Karpas-422 (cell line): ENCODE measurements at places on chromosomes 7 and 10. TPM values are rescaled to one million over a fixed set of nuclear protein-coding genes. Genes with fewer than 3 reads are reported as not detected.
A peak's percentile ranks its signal among the peaks of the same experiment; 100 is the strongest.

- DNase-seq: no peak
These were observed 625.7 kb upstream of the KCND2 start for GRCh38 chr7:119647286-119647685.

DNA sequence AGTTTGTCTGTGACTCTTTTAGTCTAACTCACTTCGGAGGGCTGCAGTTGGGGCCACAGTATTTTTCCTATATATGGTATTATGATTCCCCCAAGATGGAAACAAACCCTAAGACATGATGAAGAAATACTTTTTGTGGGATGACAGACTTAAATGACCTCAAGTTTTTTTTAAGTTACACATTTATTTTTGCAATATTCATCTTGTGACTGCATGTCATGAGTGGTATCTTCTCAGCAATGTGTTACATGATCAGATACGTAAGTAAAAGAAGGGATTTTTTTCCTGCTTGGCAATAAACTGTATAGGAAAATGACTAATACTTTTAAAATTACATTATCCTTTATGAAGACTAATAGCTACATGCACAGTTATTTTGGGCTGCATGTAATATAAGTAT lies 57.8 kb downstream of the OR13A1 start:
- DNase-seq: no peak

DNA sequence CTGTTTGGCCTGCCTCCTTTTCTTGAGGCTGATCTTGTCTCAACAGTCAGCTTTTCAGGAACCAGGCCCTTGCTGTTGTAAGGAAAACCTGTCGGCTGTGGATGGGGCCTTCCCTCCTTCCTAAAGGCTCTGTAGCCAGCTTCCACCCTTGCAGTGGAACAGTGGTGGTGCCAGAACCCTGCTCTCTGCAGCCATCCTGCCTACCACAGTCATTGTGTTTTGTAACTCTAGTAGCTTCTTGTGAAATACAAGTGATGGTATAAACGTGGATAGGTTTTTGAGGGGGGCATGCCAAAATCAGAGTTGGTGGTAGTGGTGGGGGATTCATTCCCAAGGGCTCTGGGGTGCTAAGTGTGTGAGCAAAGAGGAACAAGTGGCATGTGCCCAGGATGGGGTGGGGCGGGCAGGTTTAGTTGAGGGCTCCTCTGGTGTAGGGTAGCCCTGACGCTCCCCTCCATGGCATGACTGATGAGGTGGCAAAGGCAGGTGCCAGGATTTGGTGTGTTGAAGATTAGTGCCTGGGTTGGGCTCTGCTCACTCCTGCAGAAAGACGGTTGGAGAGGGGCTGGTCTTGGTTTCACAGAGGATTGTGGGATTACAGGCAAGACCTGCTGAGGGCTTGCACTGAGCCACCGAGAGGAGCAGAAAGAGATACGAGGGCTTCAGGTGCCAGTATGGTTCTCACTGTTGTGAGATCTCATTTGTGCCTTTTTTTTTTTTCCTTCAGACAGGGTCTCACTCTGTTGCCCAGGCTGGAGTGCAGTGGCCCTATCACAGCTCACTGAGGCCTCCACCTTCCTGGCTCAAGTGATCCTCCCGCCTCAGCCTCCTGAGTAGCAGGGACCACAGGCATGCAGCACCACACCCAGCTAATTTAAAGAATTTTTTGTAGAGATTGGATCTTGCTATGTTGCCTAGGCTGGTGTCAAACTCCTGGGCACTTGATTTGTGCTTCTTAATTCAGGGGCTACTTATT lies 7.4 kb downstream of the TSPAN14 start:
- no peak for DNase-seq

DNA sequence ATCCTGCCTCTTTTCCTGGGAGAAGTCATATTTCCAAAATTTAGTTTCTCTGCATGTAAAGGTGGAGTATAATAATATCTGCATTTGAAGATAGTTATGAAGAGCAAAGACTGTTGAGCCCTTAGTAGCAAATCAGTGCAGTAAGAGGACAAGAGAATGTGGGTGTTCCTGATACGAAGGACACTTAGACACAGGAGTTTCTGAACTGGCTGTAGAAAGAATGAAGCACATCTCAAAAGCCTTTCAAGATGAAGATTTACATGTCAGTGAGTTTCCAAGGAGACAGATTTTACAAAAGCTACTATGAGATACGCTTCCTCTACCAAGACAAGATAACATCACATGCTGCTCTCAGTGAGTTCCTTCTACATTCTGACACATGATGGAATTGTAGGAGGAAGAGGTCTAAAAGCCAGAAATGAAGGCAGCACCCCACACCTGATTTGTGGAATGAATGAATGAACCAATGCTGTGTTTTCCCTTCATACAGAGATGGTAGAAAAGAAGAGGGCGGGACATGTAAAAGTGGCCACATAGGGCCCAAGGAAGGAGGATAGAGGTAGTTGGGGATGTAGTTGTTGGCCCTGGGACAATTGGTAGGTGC lies 173.6 kb upstream of the PDE1C start:
- DNase-seq: no peak

- DNase-seq: no peak
These were observed 25.1 kb downstream of the POLL start for GRCh38 chr10:101563007-101563406.

DNA sequence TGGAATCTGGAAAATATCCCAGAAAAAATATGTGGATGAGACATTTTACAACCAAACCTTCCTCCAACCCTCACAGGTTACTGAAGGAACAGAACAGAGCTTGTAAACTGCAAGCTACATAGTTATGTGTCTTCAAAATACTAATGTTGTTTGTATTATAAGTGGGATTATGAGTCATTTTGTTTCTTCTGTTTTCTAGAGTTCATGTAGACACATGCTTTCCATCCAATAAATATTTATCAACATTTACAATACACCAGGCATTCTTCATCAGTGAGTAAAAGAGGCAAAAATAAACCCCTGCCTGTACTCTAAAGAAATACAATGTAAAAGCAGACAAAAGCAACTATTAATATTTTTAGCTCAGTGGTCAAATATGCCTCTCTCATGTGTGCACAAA lies 38.0 kb upstream of the TES start:
- no peak for DNase-seq

DNA sequence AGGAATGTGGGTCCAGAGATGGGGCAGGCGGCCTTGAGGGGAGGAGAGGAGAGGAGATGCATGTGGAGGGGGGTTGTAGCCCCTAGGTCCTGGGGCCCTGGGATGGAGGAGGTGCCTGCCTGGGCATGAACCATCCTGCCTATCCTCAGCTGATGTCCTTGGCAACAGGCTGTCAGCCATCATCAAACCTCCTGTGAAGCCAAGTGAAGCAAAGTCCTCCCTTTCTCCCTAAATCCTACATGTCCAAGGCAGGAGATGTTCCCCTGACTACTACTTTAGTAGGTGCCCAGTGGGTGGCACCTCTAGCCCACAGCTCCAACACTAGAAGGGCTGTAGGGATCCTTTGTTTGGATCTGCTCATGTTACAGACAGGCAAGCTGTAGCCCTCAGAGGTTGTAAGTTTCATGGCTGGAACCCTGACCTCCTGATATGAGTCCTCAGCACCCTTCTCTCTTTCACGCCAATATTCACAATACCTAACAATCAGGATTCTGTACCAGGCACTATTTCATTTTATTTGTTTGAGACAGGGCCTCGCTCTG lies 66.6 kb upstream of the SYPL1 start:
- no peak for DNase-seq

DNA sequence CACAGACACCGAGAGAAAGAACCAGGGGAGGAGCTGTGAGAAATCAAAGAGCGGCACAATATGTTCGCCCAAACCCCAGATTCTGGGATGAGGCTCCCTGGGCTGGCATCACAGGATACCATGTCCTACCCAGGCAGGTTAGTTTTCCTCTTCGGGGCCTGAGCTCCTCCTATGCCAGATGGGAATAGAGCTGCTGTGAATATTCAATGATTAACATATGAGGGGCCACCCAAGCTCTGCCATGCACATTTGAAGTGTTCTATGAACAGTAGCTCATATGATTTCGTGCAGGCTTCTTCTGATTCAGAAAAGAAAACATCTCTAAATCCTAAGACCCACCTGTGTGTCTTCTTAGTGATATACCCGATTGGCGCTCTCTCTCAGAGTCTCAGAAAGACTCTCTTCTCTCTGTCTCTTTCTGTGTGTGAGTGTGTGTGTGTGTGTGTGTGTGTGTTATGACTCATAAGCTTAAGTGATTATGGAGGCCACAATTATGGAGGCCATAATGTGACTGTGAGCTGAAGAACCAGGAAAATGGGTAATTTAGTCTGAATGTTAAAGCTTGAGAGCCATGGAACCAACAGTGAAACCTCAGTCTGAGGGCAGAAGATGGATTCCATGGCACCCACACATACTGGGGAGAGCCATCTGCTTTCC lies 220.5 kb downstream of the KLF6 start:
- DNase-seq: no peak

DNA sequence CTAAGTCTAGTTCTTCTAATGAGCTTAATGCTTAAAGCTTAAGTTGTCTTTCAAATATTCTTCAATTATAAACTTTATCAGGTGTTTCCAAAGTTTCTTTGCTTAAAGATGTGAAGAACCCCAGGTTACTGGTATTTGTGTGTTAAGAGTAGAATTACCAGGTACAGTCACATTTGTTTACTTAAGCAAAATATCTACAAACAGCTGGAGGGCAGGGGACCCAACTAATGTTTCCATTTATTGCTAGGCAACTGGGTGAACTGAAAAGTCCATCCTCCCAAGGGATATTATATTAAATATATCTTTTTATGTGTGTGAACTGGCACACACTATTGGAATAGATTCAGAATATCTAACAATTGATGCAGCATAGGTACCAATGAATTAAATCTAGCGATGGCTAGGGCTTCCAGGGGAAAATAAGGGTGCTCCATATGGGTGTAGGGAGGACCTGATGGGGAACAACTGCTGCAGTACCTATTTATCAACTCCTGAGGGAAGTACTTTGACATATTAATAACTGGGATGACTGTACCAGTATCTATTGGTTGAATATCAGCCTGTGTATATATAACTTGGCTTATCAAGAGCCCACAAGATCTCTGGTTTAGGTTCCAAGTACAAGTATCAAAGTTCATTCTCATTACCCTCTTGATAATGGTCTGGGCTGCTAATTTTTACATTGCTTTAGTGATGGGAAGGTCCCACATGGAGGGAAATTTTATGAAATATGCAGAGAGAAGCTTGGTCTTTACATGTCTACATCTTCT lies 10.3 kb upstream of the AGR3 start:
- no peak for DNase-seq

GRCh38 chr10:95392681-95393164 lies 101.9 kb upstream of the PDLIM1 start:
- DNase-seq: no peak

DNA sequence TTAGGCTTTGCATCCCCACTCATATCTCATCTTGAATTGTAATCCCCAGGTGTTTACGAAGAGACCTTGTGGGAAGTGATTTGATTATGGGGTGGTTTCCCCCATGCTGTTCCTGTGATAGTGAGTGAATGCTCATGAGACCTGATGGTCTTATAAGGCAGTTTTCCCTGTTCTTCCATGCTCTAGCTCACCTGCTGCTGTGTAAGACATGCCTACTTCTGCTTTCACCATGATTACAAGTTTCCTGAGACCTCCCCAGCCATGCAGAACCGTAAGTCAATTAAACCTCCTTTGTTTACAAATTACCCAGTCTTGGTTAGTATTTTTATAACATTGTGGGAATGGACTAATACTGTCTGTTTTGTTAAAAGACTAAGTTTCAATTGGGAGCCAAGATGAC lies 35.3 kb upstream of the ZNF92 start:
- no peak for DNase-seq

GRCh38 chr10:110226926-110227641 lies 19.7 kb downstream of the MXI1 start:
- DNase-seq: peak; percentile 43

- no peak for DNase-seq
These were observed 12.6 kb downstream of the SCD start for GRCh38 chr10:100359529-100360150.

GRCh38 chr10:114550756-114551635 lies 107.1 kb downstream of the ABLIM1 start:
- DNase-seq: peak; percentile 80

DNA sequence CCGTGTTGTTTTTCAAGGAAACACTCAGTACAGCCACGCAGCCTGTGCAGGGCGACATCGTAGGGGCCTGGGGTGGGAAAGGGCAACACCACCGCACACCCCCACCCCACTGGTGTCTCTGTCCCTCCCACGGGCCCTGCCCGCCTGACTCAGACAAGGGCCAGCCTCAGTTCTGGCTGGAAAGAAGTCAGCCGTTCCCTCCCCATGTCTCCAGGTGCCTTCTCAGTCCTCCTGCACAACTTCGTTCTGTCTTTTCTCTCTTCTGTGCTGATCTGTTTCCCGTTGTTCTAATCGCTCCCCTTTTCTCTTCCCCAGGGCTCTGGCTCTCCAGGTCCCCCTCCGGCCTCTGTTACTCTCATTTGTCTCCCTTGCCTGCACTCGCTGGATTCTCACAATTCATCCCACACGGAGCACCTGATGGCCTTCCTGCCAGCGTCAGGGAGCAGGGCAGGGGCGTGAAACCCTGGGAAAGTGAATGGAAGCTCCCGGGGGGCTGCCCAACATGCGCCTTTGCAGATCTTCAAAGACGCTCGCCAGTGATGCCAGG lies 97.7 kb downstream of the WDR37 start:
- no peak for DNase-seq

DNA sequence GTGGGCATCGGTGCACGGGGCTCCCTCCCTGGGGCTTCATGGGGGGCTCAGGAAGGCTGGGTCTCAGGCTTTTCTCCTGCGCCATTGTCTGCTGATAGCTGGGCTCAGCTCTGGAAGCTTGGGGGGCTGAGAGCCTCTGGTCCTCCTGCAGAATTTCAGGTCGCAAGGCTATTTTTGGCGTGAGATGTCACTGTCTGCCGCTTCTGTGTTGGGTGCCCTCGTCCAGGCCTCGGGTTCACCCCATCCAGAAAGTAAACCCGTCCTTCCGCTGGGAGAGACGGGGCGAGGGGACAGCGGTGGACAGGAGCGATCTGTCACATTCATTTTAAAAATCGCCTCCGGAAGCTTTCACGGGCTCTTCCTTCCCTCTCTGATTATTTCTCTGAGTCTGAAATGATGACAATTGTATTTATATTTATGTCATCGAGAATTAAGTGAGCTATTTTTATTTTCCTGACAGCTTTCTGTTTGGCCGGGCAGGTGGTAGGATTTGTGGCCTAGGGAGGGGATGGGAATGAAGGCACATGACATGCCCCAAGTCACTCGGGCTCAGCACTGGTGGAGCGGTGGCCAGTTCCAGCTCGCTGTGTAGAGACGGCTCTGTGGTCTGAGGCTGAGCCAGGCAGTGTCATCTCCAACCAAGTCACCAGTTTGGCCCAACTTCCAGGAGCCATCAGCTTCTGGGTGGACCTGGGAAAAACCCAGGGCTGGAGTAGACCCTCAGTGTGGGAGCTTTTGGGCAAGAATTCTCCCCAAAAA lies 40.7 kb upstream of the AP5Z1 start:
- DNase-seq: no peak

ARMS2 gene
- total RNA-seq: not detected in 2 replicates

LSM8 gene
- total RNA-seq: 93.4 and 102 TPM in 2 replicates

IFIT1B gene
- 0.78 TPM in 1 of 2 replicates, not detected in the other for total RNA-seq

PTPN20 gene
- not detected in 2 replicates for total RNA-seq

SCART1 gene
- total RNA-seq: 6.9 and 7.0 TPM in 2 replicates

DKK1 gene
- not detected in 2 replicates for total RNA-seq

RARRES2 gene
- not detected in 2 replicates for total RNA-seq

ARHGEF35 gene
- total RNA-seq: 0.30 and 0.36 TPM in 2 replicates

PPIF gene
- total RNA-seq: 29.4 and 32.1 TPM in 2 replicates

LRGUK gene
- total RNA-seq: 1.7 and 1.9 TPM in 2 replicates

TFEC gene
- not detected in 2 replicates for total RNA-seq

LIPN gene
- total RNA-seq: not detected in 2 replicates

MEST gene
- total RNA-seq: 16.4 and 34.3 TPM in 2 replicates

CHST3 gene
- not detected in 2 replicates for total RNA-seq

TMEM236 gene
- total RNA-seq: 0.04 and 0.19 TPM in 2 replicates
